Neuronal stem cell (in vitro differentiated cells): ENCODE measurements at places on chromosomes 11 and 22.

DNA sequence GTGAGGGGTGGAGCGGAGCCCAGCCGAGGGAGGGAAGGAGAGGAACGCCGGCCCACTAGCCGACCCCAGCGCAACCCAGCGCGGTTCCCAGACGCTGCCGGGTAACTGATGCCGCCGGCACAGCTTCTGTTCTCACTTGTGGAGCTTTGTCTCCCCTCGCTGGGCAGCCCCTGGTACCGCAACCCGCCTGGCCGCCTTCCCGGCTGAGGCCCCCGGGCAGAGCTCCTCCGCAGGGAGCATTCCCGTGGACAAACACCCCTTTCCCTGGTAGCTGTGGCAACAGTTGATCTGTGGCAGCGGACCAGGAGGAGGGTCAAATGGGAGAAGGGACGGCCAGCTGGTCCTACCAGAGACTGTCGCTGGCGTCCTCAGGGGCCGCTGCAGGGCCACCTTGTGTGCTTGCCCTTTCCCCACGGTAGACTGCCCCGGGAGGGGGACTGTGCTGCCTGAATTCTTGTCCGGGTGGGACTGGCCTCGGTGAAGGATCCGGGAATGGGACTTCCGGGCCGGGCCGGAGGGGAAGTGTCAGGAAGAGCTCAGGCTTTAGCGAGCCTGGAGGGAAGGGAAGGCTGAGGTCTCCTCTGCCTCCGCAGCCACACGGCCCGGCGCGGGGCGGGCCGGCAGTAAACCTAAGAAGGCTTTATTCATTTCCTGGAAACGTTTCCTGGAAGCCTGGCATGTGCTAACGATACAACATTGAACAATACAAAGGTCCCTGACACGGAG is 468.0 kb downstream of the OPCML start:
- peak; percentile 68 for DNase-seq

- no peak for DNase-seq
Observed at GRCh38 chr22:19766511-19767426, 6.2 kb downstream of the TBX1 start.

GRCh38 chr11:66107600-66108510 is 37.8 kb downstream of the PACS1 start:
- DNase-seq: no peak

DNA sequence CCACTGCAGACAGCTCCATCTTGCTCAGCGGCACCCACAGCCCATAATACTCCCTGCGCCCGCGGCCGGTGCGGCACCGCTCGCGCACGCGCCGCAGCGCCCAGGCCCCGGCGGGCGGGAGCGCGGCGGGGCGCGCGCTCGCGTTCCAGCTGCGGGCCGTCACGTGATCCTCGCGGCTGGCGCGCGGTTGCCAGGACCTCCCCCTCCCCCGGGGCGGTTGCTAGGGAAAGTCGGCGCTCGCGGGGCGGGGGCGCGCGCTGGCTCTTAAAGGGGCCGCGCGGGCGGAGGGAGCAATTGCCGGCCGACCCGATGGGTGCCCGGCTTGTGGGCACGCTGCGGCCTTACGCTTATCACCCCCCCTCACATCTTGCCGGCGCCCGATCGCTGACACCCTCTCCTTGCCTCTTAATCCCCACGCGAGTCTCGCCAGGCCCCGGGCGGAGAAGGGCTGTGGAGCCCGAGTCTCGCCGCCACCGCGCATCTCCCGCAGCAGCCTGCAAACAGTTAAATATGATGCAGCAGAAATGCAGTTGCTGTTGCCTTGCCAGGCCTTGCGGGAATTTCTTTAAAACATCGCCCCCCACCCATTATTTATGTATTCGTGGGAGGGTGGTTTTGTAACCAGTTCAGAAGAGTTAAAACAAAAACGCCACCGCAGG is at the start of gene CBX6:
TSS of gene CBX6 (minus strand) at position 45 of the 659 bp plus-strand sequence. CDS start at position 19, 26 bp downstream.
- peak; percentile 95 for DNase-seq

- DNase-seq: no peak
Observed at GRCh38 chr11:134725716-134726639, 313.9 kb upstream of the B3GAT1 start.

DNA sequence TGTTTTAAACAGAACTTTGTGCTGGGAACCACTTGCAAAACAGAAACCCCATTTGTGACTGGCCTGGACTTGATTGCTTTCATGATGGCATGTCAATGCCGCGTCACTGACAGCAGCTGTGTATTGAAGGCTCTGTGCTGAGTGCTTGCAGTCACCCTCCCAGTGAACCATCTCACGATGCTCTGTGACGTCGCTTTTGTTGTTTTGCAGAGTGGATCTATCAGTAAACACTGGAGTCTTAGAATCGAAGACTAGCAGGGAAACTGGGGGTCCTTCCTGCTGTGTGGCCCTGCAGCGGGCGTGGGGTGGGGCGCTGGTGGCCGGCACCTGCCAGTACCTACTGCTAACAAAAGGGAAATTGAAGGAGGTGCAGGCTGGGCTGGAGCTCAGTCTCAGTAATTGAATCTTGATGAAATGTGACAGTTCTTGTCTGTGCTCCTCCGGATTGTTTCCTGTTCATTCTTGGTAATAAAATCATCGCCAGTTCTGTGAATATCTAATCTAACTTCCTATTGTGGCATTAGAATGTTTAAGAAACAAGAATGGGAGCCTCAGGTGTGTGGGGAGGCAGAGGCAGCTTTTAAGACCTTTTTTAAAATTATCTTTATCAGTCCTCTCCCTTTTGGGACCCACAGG is 50.5 kb upstream of the PARVG start:
- DNase-seq: no peak

DNA sequence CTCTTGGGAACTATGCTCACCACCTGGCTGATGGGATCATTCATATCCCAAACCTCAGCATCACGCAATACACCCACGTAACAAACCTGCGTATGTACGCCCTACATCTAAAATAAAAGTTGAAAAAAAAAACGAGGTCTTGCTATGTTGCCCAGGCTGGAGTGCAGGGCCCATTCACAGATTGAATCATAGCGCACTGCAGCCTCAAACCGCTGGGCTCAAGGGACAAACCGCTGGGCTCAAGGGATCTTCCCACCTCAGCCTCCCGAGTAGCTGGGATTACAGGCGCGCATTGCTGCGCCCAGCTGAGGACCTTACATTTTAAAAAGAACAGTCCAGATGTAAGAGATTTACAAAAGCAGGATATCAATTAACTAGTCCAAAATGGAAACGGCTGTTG is 41.9 kb upstream of the EMID1 start:
- no peak for DNase-seq

- DNase-seq: no peak
Observed at GRCh38 chr11:5274395-5274794, 4.7 kb upstream of the HBE1 start.
